Glutamatergic neuron (in vitro differentiated cells): ENCODE measurements at places on chromosomes 1 and 21. TPM values are rescaled to one million over a fixed set of nuclear protein-coding genes. Genes with fewer than 3 reads are reported as not detected.

DNA sequence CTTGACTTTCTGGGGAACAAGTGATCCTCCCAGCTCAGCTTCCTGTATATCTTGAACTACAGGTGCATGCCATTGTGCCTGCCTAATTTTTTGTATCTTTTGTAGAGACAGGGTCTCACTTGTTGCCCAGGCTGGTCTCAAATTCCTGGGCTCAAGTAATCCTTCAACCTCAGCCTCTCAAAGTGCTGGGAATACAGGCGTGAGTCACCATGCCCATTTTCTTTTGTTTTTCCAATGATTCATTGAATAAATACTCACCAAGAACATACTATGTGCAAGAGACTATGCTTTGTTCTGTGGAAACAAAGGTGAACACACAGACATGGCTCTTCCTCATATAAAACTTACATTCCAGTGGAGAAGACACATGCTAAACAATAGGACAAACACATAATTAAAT is 407.8 kb upstream of the DAB1 start:
- H3K36me3 ChIP-seq: no peaks in the 10 kb centered on the region
- H3K4me3 ChIP-seq: no peak overlapping the region
- no peak overlapping the region for H3K27ac ChIP-seq
- peaks cover 3% of the 10 kb centered on the region for H3K27me3 ChIP-seq
- peaks cover 5% of the 10 kb centered on the region for H3K4me1 ChIP-seq

- DNase-seq: peak; percentile 36
- H3K27me3 ChIP-seq: peaks cover 9% of the 10 kb centered on the region
- H3K4me3 ChIP-seq: peak overlapping the region; percentile 84
- no peak overlapping the region for H3K27ac ChIP-seq
- H3K4me1 ChIP-seq: peaks cover 3% of the 10 kb centered on the region
These were observed 105.0 kb downstream of the LEPR start for GRCh38 chr1:65525266-65526048.

- peak overlapping the region; percentile 97 for H3K27ac ChIP-seq
- peaks cover 4% of the 10 kb centered on the region for H3K36me3 ChIP-seq
- peak; percentile 30 for DNase-seq
- peak overlapping the region; percentile 98 for H3K4me3 ChIP-seq
- H3K27me3 ChIP-seq: peaks cover 17% of the 10 kb centered on the region
These were observed 455 bp downstream of the UCHL5 start for GRCh38 chr1:193058529-193059281.

DNA sequence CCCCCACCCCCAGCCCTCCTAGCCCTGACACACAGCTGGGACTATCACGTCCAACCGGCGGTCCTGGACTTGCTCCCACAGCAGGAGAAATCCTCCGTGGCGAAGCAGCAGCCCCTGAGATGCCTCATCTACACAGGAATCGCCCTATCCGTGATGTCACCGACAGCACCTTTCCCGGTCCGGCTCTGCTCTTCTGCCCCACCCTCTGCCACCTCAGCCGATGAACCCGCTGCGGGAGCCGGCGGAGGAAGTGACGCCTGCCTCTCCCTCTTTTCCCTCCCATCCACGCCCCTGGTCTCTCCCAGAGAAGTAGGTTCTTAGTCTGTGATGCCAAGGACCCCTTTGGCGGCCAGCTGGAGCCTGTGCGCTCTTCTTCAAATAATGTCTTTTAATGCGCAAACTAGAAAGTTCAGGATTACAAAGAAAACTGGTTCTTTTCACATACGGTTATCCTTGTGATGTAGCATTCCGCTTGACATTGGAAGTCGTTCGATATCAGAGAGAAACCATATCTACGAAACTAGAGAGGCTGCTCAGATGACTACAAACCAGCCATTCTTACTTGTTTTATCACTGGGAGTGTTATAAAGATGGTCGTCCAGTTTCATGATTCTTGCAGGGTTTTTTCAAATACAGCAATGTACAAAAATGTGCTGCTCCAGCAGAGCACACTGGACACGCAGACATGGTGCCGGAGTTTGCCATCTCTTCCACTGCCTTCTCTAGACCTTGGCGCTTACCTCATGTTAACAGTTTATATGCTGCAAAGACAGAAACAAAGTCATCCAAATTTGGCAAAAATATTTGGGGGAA is 120.3 kb downstream of the PPIAL4G start:
- peak overlapping the region; percentile 83 for H3K4me3 ChIP-seq
- H3K27me3 ChIP-seq: peaks cover 5% of the 10 kb centered on the region
- H3K27ac ChIP-seq: no peak overlapping the region
- DNase-seq: peak; percentile 59
- peaks cover 4% of the 10 kb centered on the region for H3K4me1 ChIP-seq

- H3K36me3 ChIP-seq: no peaks in the 10 kb centered on the region
- no peak for DNase-seq
- H3K27me3 ChIP-seq: peaks cover 3% of the 10 kb centered on the region
- H3K27ac ChIP-seq: no peak overlapping the region
- H3K4me3 ChIP-seq: no peak overlapping the region
These were observed 161.9 kb upstream of the UBE2U start for GRCh38 chr1:64041371-64042131.

DNA sequence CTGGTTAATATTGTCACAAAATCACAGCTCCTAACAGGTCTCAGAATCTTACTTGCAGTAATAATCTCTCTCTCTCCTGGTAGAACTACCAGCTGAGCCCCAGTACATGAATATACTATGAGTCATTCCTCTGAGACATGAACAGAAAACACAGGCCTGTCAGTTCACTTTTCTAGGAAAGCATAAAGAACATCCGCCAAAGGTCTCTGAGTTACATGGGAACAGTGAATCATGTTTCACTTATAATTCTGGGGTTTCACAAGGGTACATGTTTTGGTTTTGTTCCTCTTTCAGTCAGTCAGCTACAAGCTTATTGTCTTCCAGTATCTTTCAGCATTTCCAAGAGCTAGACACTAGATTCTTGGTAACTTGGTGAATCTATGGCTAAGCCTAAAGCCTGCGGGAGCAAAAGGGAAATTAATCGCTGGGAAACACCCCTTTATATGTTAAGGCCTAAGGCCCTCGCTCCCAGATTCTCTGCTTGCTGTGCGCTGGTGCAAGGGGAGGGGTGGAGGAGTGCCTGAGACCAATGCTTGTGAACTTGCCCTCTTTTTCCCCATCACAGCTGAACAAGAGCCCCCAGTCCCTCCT is 31.7 kb downstream of the IFNGR2 start:
- no peak overlapping the region for H3K4me3 ChIP-seq
- H3K27ac ChIP-seq: peak overlapping the region; percentile 67
- no peaks in the 10 kb centered on the region for H3K4me1 ChIP-seq
- DNase-seq: no peak
- peaks cover 2% of the 10 kb centered on the region for H3K27me3 ChIP-seq
- no peaks in the 10 kb centered on the region for H3K36me3 ChIP-seq

- H3K4me3 ChIP-seq: no peak overlapping the region
- DNase-seq: no peak
- no peaks in the 10 kb centered on the region for H3K4me1 ChIP-seq
- H3K36me3 ChIP-seq: no peaks in the 10 kb centered on the region
These were observed 92.7 kb downstream of the RGS2 start for GRCh38 chr1:192901500-192901899.

- no peak overlapping the region for H3K4me3 ChIP-seq
- H3K27ac ChIP-seq: no peak overlapping the region
- H3K4me1 ChIP-seq: peaks cover 7% of the 10 kb centered on the region
- H3K27me3 ChIP-seq: peaks cover 8% of the 10 kb centered on the region
These were observed 8.4 kb downstream of the LRRC3 start for GRCh38 chr21:44463724-44464123.

- peaks cover 4% of the 10 kb centered on the region for H3K27me3 ChIP-seq
- DNase-seq: peak; percentile 76
- peak overlapping the region; percentile 75 for H3K4me3 ChIP-seq
- peak overlapping the region; percentile 95 for H3K27ac ChIP-seq
- H3K4me1 ChIP-seq: peaks cover 65% of the 10 kb centered on the region
These were observed 220.1 kb downstream of the SDCCAG8 start for GRCh38 chr1:243475966-243476365.

DNA sequence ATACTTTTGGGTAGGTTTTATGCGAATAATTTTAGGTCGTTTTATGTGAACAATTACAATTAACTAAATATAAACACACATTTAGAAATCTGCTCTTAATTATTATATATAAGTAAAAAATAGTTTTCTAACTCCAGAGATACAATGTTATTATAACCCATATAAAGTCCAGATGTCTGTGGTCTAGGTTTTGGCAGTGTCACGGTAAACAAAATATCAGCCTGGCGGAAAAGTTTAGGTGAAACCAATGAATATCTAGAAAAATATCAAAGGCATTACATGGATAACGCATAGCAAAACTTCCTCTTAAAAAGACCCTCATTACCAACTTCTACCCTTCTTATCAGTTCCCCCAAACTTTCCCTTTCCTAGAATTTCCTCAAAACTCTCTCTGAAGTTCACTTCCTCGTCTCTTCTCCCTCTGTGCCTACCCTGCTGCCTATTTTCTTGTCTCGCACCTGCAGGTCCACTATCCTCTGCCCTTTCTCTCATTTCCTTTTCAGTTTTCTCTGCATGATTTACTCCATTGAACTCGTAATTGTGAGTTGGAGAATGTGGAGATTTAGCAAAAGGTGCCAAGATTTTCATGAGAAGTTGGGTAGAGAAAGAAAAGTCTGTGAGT is 21.8 kb downstream of the VTCN1 start:
- peak overlapping the region; percentile 50 for H3K4me3 ChIP-seq
- H3K27me3 ChIP-seq: peaks cover 2% of the 10 kb centered on the region
- DNase-seq: no peak
- no peaks in the 10 kb centered on the region for H3K4me1 ChIP-seq
- no peaks in the 10 kb centered on the region for H3K36me3 ChIP-seq

DNA sequence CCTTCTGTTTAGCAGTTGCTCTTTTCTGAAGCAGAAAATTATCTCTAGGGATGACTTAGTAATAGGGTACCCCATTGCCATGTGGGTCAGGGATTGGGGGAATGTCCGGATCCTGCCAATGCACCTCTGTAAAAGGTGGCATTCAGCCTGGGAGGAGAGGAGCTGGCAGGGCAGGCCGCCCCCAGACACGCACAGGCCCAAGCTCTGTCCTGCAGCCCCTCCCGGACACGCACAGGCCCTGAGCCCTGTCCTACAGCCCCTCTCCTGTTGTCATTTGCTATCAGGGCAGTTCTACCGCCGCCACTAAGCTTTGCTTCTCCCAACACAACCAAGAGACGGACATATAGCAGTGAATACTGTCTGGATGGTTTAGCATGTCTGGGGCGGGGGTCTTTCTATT is 219.1 kb downstream of the SDCCAG8 start:
- H3K27me3 ChIP-seq: peaks cover 13% of the 10 kb centered on the region
- peak overlapping the region; percentile 7 for H3K4me3 ChIP-seq
- H3K4me1 ChIP-seq: peaks cover 75% of the 10 kb centered on the region
- peak overlapping the region; percentile 95 for H3K27ac ChIP-seq
- H3K36me3 ChIP-seq: no peaks in the 10 kb centered on the region

- H3K36me3 ChIP-seq: no peaks in the 10 kb centered on the region
- H3K4me1 ChIP-seq: no peaks in the 10 kb centered on the region
- H3K27ac ChIP-seq: no peak overlapping the region
- no peak for DNase-seq
These were observed 28.6 kb upstream of the PDE4B start for GRCh38 chr1:65764052-65764451.

- peaks cover 19% of the 10 kb centered on the region for H3K36me3 ChIP-seq
- H3K4me1 ChIP-seq: peaks cover 6% of the 10 kb centered on the region
- no peak for DNase-seq
- H3K27me3 ChIP-seq: peaks cover 7% of the 10 kb centered on the region
- H3K27ac ChIP-seq: no peak overlapping the region
- no peak overlapping the region for H3K4me3 ChIP-seq
These were observed 288.5 kb upstream of the POU3F1 start for GRCh38 chr1:38334930-38335592.

DNA sequence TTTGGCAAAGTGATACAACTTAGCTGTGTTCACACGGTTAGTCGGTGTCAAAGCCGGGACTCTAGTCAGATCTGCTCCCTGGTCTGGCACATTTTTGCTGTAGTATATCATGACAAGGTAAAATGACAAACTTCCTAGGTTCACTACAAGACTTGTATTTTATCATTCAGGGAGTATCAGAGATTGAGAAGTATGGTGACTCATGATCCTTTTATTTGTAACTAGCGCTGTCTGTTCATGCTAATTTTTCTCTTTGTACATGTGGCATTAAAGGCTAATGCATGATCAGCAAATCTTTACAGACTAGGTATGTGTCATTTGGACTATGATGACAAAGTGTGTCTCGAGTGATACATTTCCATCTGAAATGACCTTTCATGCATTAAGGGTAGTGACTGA is 326.7 kb downstream of the SIPA1L2 start:
- H3K27me3 ChIP-seq: no peaks in the 10 kb centered on the region
- H3K4me3 ChIP-seq: no peak overlapping the region
- H3K36me3 ChIP-seq: no peaks in the 10 kb centered on the region
- H3K4me1 ChIP-seq: peaks cover 21% of the 10 kb centered on the region

DNA sequence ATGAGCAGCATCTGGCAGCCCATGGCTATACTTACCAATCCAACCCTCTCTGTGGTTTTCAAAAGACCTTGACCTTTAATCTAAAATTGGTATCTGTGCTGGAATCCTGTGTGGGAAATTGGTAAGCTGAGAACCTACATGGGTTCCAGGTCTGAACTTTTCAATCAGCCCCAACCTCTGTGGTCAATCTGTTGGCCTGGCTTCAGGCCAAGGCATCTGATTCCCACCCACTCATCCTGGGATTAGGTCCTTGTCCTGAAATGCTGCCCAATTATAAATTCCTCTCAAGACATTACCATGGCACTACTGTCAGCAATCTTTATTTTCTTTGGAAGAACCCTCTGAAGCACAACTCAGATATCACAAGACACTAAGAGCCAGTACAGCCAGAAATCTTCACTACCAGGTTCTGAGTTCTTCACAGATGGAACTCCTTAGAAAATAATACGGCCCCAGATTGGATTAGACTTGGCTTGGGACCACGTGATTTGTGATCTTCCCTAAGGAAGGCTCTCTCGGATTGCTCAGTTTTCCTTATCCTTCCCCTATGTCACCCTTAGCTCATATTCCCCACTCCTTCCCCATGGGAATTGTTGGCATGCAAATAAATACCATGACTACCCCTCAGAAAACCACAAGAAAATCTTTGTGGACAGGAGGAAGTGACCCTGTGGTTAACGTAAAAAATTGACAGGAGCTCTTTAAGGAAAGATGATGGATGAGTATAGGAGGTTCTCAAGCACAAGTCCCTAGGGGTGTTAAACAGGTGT is 207.9 kb upstream of the ST6GALNAC5 start:
- no peak overlapping the region for H3K4me3 ChIP-seq
- H3K4me1 ChIP-seq: no peaks in the 10 kb centered on the region
- no peak for DNase-seq

GRCh38 chr1:67060811-67061218 is 6.9 kb upstream of the SLC35D1 start:
- H3K4me1 ChIP-seq: no peaks in the 10 kb centered on the region
- no peaks in the 10 kb centered on the region for H3K27me3 ChIP-seq
- H3K27ac ChIP-seq: no peak overlapping the region
- DNase-seq: no peak
- no peak overlapping the region for H3K4me3 ChIP-seq
- H3K36me3 ChIP-seq: no peaks in the 10 kb centered on the region

GRCh38 chr1:198153103-198153502 is 3.7 kb upstream of the NEK7 start:
- no peak overlapping the region for H3K27ac ChIP-seq
- no peak overlapping the region for H3K4me3 ChIP-seq
- DNase-seq: no peak
- H3K27me3 ChIP-seq: no peaks in the 10 kb centered on the region
- H3K4me1 ChIP-seq: peaks cover 5% of the 10 kb centered on the region
- H3K36me3 ChIP-seq: no peaks in the 10 kb centered on the region

GRCh38 chr1:153563483-153563901 is 2.2 kb downstream of the S100A2 start:
- no peak for DNase-seq
- H3K4me1 ChIP-seq: peaks cover 24% of the 10 kb centered on the region
- H3K27ac ChIP-seq: peak overlapping the region; percentile 43
- no peak overlapping the region for H3K4me3 ChIP-seq
- H3K36me3 ChIP-seq: no peaks in the 10 kb centered on the region

RCAN1 gene
- total RNA-seq: 17.7 TPM

SKI gene
- total RNA-seq: 143 TPM

EXO1 gene
- 2.2 TPM for total RNA-seq

MROH9 gene
- not detected for total RNA-seq

C1QA gene
- not detected for total RNA-seq

OR2T33 gene
- not detected for total RNA-seq

TCHHL1 gene
- not detected for total RNA-seq
